ENCODE measurements at places on chromosomes 7 and 10. TPM values are rescaled to one million over a fixed set of nuclear protein-coding genes. Genes with fewer than 3 reads are reported as not detected.

The GIMAP7 gene
- total RNA-seq: 12.7 TPM

The CALHM1 gene
- total RNA-seq: not detected

The TAC1 gene
- not detected for total RNA-seq

The COX15 gene
- total RNA-seq: 26.4 TPM

The C10orf71 gene
- total RNA-seq: 48.2 TPM

GRCh38 chr10:70954381-70955176 lies 66.2 kb upstream of the PCBD1 start:
- DNase-seq: no peak

DNA sequence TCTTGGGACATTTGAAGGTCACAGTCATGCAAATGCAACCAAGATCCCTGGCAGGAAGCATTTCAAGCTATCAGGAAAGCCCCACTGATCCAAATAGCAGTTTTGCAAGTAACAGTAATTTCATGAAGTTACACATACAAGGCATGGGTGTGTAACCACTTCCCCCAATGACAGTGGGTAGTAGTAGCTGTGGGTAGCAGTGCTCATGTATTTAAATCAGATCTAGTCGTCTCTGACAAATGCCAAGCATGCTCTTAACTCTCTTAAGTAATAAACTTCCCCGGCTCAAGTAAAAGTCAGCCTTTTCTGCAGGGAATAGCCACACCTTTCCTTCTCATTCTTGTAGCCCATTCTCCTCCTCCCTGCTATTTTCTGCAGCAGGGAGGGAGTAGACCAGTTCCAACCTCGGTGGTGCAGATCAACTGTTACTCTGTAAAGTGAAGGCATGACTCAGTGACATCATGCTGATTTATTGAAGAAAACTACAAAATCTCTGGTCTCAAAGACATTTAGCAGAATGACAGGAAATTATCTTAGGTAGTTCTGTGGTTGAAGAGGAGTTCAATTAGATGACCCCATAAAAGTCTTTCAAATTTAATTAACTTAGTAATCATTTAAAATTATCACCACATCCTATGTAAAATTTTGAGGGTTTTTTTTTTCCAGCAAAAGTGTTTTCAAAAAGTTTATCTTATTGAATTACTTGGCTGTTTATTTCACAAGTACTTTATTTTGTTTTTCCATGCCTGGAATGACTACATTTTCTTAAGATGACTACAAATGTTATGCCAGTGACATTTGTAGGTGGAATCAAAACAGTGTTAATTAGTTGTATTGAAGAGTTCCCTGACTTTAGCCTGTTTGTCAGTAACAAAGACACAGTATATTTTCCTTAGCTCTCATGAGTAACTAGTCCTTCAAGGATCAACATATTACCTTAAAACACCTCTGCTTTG lies 568.3 kb downstream of the INHBA start:
- no peak for DNase-seq

GRCh38 chr7:151311294-151311864 lies 30.2 kb upstream of the NUB1 start:
- no peak for DNase-seq

All from right atrium auricular region (tissue), 2 donors.